NCI-H1436 treated with DMSO at 0.1 percent for 48 hours (cell line): ENCODE measurements at places on chromosomes 7 and 10.

- no peak for DNase-seq
Observed at GRCh38 chr7:107180378-107180777, 11.6 kb downstream of the HBP1 start.

GRCh38 chr10:101818872-101819633 is 809 bp upstream of the OGA start:
- no peak for DNase-seq

DNA sequence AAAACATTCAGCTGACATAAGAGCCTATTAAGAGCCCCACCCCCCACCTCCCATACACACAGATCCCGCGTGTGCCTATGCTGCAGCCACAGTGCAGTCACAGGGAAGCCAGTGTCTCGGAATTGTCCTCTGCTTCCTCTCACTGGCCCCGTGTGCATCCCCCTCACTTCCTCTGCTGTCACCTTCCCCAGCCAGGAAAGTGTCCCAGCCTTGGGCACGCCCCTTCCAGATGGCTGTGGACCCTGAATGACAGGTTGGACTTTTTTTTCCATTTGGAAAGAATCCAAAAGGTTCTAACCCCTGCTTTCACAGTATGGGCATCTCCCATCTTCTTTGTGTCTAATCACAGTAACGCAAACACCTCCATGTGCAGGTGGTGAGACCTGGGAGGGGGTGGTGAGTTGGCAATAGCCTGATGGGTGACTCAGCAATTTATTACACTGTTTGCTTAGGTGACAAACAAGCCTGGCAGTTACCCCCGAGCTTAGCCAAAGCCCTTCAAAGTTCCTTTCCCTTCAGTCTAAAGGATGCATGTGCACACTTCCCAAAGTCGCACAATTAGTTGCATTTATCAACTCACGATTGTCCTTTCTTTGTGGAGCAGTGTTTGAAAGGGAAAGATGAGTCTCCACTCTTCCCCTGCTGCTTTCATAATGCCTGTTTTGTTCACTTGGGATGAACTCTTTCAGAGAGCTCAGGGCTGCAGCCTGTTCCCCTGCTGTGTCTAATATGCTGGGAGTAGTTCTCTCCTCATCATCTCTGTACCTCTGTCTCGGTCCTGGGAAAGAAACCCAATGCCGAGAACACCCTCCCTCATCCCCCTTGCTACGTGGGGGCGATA is 67.5 kb upstream of the EFCAB10 start:
- DNase-seq = peak; percentile 44

DNA sequence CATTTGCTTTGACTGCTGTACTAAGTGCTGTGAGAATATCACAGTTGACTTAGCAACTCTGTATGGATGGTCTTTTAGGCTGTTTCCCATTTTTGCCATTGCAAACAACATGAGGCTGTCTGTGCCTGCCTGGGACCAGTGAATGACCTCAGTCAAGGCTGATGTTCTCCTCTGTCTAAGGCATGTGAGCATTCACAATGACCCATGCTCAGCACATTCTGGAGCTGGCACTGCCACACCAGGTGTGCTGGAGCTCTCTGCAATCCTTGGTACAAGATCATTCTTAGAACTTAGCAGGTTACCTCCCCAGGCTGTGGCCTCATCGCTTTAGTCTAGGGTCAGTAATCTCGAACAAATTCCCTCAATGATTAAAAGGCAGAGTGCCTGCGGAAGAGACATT is 61.9 kb downstream of the SH3PXD2A start:
- no peak for DNase-seq

- DNase-seq = no peak
Observed at GRCh38 chr7:125695626-125696025, 766.0 kb upstream of the POT1 start.

DNA sequence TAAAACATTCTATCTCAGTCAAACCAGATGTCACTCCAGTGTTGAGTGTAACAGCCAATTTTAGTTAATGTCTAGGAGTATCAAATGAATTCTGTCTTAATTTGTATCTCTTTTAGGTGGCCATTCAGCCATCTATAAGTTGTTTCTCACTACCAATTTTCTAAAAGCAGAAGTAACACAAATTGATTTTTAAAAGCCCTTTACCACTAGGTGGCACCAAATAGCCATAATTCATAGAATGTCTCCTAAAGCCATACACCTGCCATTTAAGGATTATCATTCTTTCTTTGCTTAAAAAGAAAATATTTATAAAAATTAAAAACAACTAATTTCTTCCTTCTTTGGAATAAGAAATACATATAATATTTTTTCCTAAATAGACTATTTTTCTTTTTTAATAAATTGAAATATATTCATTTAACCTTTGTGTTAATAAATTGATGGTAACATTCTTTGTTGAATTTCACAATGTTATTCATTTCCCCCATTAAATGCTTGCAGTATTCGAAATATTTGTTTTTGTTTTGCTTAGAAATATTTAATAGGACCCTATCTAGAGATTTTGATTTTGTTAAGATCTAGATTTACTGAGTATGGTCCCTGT is 107.8 kb upstream of the PPP1R3A start:
- DNase-seq = peak; percentile 2

GRCh38 chr7:157211690-157212089 is 73.0 kb downstream of the UBE3C start:
- no peak for DNase-seq

GRCh38 chr7:45921699-45922519 is 837 bp upstream of the IGFBP3 start:
- no peak for DNase-seq

DNA sequence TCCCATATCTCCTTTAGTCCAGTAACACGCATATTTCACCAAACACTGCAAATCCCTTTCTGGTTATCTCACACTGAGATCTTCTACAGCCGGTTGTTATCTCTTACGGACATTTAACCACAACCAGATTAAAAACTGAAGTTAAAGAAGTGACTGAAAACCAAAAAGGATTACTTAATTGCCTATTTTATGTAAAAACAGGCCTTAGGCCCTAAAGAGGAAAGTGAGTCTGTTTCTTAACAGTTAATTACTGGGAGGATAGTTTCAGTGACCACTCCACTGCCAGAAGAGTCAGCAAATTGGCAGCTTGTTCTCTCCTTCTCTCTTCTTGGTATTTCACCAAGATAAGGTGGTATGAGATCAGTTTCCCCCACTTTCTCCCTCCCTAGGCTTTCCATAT is 161.9 kb upstream of the MEOX2 start:
- no peak for DNase-seq

DNA sequence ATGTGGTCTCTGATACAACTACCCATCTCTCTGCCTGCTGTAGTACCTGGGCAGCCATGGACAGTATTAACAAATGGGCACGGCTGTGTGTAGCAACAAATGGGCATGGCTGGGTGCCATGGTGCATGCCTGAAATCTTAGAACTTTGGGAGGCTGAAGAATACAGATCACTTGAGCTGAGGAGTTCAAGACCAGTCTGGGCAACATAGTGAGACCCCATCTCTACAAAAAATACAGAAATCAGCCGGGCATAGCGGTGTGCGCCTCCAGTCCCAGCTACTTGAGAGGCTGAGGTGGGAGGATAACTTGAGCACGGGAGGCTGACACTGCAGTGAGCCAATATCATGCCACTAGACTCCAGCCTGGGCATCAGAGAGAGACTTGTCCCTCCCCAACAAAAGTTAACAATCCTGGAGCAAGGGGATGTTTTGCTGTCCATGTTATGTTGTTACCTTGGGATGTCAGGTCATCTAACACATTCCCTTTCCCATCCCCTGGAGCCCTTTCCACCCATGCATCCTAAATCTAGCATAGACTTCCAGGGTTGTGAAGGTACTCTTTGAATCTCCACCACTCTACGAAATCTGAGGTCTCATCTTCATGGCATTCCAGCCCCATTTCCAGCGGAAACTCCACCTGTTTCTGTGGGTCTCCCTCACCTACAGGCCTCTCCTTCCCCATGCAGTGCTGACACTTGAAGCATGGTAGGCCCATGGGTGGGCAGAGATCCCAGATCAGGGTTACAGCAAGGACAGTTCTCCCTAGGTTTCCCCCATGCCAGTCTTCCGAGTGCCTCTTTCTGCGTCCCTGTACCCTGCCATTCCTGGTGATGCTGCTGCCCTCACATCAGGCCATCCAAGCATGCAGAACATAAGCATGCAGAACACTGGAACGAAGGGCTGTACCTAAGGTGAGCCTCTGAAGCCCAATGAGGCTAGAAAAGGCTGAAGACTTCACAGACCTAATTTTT is 13.1 kb downstream of the FXYD4 start:
- no peak for DNase-seq

GRCh38 chr7:138044897-138045296 is 31.4 kb upstream of the AKR1D1 start:
- no peak for DNase-seq

DNA sequence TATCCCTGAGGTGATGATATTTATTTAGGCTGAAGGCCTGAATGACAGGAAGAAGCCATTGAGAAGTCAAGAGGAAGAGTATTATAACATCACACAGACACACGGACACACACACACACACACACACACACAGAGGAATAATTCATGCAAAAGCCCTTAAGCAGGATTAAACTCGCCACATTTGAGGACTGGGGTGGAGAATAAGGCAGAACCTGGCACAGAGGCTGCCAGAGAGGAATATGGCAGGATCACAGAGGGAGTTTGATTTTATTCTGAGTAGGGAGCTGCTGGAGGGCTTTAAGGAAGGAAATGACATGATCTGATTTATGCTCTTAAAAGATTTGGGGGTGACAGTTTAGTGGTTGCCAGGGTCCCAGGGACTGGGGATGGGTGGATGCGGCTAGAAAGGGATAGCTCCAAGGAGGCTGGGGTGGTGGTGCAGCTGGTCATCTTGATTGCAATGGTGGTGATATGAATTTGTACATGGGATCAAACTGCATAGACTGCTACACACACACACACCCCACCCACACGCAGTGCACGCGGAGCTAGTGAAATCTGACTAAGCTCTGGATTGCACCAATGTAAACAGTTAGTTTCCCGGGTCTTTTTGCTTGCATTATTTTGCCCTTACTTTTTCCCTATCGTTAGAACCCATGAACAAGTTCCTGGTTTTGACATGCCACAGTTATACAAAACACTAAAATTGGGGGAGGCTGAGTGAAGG is 11.2 kb downstream of the SMURF1 start:
- DNase-seq = no peak

DNA sequence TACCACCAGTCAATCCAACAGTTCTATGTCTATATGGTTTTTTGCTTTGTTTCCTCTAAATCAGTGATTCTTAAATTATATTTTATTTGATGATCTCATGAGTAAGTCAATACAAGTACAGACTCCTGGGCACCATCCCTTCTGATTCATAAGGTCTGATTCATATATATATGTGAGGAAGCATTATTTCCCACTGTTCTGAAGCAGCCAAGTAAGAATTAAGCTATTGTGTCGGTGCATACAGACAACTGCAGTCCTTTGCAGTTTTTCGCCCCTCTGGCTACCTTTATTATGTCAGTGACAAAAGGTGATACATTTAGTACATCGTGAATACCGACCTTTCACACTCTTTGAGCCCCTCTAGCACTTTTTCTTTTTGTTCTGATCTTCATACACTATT is 1079.6 kb upstream of the C7orf33 start:
- DNase-seq = no peak

DNA sequence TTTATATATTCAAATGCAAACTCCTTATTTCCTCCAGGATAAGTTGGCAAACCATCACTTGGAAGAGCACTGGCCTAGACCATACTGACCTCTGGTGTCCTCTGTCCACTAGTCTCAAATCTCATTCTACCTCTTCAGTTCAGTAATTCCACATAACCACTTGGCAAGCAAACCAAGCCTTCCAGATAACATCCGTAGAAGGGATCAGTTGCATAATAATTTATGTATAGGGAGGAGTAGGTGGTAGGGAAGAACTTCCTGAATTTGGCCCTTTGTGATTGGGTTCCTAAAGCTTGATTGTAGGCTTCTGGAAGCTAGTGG is 55.0 kb downstream of the WAC start:
- no peak for DNase-seq

- no peak for DNase-seq
Observed at GRCh38 chr10:74335501-74335900, 184.5 kb downstream of the ADK start.

GRCh38 chr7:18064242-18064838 is 36.7 kb upstream of the PRPS1L1 start:
- DNase-seq = no peak

DNA sequence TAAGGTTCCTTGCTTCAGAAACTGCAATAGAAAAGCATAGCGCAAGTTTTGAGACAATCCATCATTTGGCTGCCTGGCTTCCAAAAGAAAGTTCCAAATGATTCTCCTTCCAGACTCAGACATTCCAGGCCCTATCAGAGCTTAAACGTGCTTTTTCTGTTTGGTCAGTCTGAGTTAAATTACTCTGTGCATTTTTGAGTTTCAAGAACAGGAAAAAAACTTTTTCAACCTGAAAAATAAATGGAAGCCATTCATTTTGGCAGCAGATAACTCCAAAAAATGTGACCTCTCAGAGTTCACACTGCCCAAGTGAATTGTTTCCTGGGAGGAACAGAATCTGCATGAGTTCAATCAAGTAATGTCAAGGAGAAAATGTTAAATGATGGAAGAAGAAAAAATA is 354.2 kb downstream of the CXCL12 start:
- no peak for DNase-seq

DNA sequence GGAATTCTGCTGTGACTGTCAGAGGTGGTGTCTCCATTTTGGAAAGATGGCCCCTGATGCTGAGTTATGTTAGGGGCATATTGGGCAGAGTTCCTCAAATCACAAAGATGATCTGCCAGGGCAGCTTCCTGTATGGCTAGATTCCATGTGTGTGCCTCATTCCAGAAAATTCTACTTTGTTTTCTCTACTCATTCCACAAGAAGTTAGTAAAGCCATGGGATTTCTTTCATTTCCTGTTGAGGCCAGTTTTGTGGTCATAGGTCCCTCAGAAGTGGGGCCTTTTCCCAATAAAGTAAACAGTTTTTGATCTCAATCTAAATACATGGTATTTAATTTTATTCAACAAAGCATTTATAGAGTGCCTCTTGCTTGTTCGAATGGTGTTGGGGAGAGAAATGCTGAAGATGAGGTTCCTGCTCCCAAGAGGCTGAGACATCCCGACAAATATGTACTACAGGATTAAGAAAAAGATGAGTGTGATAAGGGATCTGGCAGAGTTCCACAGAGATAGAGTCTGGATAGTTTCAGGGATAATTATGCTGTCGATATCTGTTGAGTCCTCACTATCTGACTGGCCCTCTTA is 33.0 kb downstream of the MINDY4 start:
- no peak for DNase-seq
